GM23248 (cell line): ENCODE measurements at places on chromosomes 4 and X.

- no peak for DNase-seq
Observed at GRCh38 chr4:154559141-154559493, 3.7 kb upstream of the FGB start.

- no peak for DNase-seq
Observed at GRCh38 chr4:141074098-141074878, 59.0 kb downstream of the RNF150 start.

DNA sequence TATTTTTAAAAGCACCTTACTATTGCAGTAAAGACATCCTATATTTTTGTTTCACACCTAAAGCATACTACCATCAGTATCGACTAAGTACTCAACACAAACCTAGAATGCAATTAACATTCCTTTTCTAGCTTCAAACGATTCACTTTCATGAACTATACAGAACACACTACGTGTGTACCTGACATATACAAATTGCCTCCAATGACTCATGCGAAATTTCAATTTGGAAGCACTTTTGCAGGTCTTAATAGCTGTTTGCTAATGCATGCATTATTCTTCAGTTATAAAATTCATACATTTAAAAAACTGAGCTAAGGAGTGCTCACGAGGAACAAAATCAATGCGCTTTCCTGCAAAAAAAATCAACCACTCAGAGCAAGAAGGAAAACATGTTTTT is 19.7 kb upstream of the GPM6B start:
- DNase-seq: no peak

DNA sequence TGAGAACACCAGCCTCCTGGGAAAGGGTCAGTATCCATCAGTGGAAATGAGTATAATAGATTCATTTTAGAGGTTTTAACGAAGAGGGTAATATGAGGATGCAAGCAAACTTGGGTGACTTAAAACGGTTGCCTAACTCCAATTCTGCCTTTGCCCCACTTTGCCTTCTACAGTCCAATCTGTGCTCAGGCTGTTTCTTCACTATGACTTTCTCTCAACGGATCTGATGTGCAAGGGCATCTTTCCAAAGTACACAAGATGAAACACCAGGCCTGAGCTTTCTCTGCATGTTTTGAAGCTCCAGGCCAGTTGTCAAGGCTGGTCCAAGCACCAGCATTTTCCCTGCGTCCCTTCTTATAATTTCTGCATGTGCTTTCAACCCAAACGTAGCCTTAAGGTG is 68.0 kb upstream of the TMEM164 start:
- DNase-seq: peak; percentile 31

GRCh38 chr4:108746511-108746910 is 16.3 kb downstream of the ETNPPL start:
- no peak for DNase-seq

DNA sequence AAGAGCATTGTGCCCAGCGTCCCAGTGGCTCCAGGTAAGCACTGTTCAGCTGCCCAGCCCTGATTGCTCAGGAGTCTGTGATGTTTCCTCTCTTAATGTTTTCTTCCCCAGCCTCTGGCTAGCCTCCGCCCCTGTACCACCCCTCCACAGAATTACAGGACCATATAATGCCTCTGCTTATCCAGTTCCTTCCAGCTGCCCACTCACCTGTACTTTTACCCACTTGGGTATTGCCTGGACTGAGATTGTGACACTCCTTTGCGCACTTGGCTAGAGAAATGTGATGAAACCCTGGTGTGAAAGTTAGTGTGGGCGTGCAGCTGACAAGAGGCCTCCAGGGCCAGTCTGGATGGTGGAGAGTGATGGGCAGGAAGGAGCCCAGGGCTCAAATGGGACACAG is at the start of gene AWAT2:
Gene AWAT2, minus strand, starts transcription at position 14 of the 400 bp plus-strand sequence. Its CDS starts 6 bp downstream, at position 8.
- no peak for DNase-seq

DNA sequence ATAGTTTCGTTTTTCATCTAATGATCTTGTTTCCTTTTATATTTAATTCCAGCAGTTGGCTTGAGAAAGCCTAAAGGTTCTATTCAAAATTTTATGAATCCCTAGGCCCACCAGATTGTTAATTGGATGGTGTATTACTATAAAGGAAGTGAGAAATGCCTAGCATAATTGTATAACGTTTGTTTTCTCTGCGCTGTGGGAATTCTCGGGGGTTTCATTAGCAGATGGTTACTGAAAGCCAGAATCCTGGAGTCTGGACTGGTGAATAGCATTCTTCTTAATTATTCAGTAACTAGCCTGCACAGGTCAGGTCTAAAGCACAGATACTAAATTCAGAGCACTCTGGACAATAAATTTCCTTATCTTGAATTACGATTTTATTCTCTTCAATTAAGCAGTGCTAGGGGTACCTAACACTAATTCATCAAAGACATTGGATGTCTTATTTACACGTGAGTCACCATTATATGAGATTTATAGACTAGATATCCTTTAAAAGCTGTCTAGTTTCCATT is 459.4 kb downstream of the DTHD1 start:
- no peak for DNase-seq

DNA sequence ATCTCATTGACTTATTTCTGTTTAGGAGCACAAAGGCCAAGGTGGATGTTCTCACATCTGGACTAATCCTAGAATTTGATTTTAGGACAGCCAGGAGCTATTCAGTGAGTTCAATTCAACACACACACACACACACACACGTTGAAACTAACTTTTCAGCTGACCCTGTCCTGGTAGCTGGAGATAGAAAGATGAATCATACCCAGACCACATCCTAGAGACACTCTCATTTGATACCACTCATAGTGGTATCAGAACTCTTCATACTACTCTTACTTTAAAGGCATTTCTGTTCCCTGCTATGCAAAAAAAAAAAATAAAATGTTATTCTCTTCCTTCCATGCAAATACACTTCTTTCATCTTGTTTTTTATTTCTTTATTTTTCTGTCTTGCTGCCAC is 36.7 kb downstream of the KLF8 start:
- DNase-seq: no peak

- DNase-seq: peak; percentile 50
Observed at GRCh38 chr4:7929118-7929951, 10.3 kb downstream of the AFAP1 start.

- DNase-seq: peak; percentile 9
Observed at GRCh38 chr4:4200624-4201023, 26.1 kb downstream of the OTOP1 start.
